ENCODE measurements at places on chromosomes 13 and 19. TPM values are rescaled to one million over a fixed set of nuclear protein-coding genes. Genes with fewer than 3 reads are reported as not detected.

SLC25A41 gene
- total RNA-seq: 0.46 TPM

MFSD12 gene
- total RNA-seq: 34.1 TPM

PSPN gene
- 0.92 TPM for total RNA-seq

GFY gene
- 0.09 TPM for total RNA-seq

RFPL4A gene
- not detected for total RNA-seq

ZNF30 gene
- total RNA-seq: 7.6 TPM

C19orf85 gene
- not detected for total RNA-seq

ICAM5 gene
- total RNA-seq: not detected

Measured in neural progenitor cell (in vitro differentiated cells).